ENCODE measurements at places on chromosomes 2 and 18.
A peak's percentile ranks its signal among the peaks of the same experiment; 100 is the strongest.

- DNase-seq = no peak
Measured at GRCh38 chr2:30761226-30761625, 46.0 kb downstream of the CAPN13 start.

GRCh38 chr18:33010149-33010548 lies 237.3 kb upstream of the KLHL14 start:
- no peak for DNase-seq

- DNase-seq = peak; percentile 12
Measured at GRCh38 chr2:218010140-218010983, 7.6 kb upstream of the TNS1 start.

GRCh38 chr2:33873076-33873605 lies 274.0 kb upstream of the FAM98A start:
- no peak for DNase-seq

DNA sequence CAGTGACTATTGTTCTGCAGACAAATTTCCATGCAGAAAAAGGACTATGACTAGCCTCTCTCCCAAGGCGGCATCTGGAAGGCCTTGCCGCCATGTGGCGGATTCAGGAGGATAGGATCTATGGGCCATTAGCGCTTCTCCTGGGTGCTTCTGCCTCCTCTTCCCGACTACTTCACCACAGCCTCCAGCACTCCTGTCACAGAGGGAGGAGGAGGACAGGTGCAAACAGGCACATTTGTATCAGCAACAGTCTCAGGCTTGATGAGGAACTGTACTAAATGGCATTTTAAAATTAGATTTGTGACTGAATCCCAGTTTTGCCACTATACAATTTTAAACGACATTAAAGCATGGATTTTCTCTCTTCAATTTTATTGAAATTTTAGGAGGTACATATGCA lies 114.9 kb downstream of the NOL10 start:
- DNase-seq = no peak

GRCh38 chr2:937530-937929 lies 13.1 kb upstream of the SNTG2 start:
- DNase-seq = no peak

GRCh38 chr2:119438128-119438656 lies 6.5 kb downstream of the TMEM37 start:
- no peak for DNase-seq

DNA sequence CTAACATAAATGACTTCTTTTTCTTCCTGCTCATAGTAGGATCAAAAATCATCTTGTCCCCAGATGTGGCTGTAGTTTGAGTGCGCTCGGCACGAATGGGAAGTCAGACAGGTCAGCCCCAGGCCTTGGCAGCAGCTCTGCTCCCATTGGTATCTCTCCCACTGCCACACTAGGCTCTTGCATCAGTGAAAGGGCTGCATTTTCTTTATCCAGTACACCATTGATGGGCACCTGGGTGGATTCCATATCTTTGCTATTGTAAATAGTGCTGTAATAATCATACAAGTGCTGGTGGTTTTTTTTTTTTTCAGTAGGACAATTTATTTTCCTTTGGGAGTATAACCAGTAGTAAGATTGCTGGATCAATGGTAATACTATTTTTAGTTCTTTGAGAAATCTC lies 865.5 kb downstream of the CCDC85A start:
- DNase-seq = no peak

DNA sequence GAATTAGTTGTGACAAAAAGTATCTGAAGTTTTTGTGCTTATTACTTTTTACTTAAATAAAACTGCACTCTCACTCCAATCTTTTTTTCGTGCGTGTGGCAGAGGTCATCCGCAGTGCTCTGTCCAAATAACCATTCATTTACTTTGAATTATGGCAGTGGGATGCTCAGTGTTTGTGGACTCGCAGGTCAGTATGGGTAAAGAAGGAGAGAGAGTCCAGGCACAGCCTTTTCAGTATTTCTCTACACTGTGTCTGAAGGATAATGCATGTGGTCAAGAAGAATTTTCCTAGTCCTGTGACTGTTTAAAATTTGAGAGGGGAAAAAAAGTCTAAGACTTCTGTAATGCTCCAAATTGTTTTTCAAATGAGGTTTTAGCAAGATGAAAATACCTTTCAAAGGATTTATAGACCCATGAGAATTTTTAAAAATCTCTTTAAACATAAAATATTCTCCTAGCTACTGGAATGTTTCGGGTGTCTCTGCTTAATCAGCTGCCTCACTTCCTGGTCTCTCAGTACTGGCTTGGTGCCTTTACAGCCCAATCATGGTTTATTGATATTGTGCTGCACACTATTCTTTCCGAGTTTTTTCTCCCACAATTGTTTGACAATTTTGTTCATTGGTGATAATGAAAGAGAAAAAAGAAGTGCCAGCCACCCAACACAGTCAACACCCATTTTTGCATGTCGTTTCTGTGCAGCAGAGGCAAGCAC lies 453.2 kb downstream of the PTPRM start:
- no peak for DNase-seq

DNA sequence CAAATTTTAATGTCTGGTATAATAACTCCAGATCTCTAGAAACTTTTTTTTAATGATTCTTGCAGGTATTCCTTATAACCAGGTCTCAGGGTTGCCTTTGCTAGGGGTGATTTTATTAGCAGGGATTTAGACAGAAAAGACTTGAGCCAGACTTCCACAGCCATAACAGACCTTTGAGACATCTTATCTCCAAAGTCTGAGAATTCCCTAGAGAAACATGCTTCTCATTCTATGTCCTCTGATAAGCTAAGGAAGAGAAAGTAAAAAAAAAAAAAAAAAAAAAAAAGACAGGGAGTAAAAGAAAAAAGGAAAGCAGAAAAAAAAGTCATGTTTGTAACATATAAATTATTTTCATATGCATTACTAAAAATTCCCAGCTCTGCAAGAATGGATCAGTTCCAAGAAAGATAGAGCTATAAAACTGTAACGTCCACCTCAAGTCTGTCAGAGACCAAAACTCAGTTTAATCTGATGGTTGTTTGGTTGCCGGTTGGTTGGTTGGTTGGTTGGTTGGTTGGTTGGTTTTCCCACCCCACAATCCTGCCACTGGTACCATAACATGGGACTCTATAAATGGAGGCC lies 153.8 kb downstream of the COL6A3 start:
- DNase-seq = no peak

DNA sequence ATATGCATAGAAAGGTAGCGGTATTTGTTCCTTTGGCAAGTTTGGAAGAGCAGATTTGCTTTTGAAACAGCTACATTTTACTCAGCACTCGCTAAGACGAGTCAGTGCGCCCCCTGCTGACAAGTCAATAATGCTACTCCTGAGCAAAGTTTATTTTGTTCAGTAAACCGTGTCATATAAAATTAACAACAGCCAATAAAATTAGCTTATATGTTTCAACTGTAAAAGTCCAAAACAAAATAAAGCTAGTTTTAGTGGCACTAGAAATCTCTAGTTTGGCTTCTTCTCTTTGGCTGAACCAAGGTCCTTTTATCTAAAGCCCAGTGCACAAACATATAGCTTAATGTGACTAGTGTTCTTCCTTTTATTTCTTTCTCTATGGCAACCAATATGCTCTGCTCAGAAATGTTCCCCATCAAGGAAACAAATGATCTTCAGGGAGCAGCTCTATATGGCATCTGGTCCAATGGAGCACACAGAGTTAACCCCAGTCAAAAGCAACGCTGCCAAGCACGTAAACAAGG lies 4.2 kb upstream of the POU3F3 start:
- DNase-seq = peak; percentile 36

DNA sequence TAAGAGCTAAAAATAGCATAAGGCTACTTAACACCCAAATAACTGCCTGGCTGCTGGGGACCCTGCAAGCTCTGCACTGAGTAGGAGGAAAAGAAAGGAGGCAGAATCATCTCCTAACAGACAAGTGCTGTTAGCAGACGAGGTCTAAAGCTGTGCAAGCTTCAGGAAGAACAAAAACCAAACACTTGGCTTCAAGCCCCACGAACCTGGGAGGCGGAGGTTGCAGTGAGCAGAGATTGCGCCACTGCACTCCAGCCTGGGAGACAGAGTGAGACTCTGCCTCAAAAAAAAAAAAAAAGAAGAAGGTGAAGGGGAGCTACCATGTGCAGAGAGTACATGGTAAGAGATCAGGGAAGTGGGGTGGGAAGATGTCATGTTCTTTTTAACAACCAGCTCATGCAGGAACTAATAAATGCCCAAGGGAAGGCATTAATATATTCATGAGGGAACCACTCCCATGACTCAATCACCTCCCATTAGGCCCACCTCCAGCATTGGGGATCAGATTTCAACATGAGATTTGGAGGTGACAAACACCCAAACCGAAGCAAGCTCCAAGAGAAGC lies 28.8 kb upstream of the INO80C start:
- DNase-seq = no peak

GRCh38 chr2:3130889-3131635 lies 246.6 kb downstream of the EIPR1 start:
- DNase-seq = no peak

- DNase-seq = no peak
Measured at GRCh38 chr2:133605766-133606137, 37.5 kb upstream of the NCKAP5 start.

DNA sequence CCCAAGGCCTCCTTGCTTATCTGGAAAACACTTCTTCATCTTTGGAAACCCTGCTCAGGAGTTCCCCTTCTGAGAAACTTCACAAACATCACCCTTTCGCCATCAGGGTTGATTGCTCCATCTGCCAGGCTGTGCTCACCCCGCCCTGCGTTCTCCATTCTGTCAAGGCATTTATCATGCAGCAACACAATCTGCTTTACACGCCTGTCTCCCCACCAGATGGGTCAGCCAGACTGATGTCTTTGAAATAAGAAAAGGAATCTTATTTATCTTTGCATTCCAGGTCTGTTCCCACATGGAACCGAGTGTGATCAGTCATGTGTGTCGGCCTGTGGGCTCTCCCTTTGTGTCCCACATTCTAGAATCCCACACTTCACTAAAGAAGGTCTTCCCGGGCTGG lies 110.0 kb upstream of the ARL4C start:
- DNase-seq = no peak

DNA sequence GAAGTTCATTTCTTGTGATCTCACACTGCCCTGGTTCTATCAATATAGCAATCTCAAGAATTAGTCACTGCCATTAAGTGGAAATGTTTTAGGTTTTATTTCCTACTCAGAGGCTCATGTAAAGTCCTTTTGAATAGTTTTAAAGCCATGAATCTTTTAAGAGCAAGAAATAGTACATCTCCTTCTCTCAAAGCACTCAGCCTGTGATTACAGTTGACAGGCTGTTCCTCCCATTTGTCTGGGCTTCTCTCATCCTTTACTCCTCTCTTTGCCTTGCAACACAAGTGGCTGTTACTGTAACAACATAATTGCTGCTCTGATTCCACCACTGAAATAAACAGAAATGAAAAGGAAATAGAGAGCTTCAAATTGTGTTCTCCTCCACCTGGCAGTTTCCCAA lies 18.4 kb downstream of the GRP start:
- DNase-seq = no peak

DNA sequence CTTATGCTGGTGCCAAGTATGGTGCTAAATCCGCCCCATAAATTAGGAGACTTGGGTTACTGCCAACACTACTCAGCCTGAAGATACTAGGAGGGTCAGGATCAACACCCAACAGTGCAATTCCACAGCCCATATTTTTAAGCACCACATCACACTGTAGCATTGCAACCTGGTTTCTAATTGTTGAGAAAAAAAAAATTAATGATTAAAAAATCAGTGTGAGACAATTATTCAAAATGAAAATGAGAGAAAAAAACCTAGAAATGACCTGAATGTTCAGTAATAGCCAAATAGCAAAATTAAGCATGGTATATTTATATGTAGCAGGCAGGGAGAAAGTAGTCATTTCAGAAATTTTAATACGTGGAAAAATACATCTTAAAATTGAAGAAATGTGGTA lies 29.2 kb upstream of the HNRNPLL start:
- no peak for DNase-seq

DNA sequence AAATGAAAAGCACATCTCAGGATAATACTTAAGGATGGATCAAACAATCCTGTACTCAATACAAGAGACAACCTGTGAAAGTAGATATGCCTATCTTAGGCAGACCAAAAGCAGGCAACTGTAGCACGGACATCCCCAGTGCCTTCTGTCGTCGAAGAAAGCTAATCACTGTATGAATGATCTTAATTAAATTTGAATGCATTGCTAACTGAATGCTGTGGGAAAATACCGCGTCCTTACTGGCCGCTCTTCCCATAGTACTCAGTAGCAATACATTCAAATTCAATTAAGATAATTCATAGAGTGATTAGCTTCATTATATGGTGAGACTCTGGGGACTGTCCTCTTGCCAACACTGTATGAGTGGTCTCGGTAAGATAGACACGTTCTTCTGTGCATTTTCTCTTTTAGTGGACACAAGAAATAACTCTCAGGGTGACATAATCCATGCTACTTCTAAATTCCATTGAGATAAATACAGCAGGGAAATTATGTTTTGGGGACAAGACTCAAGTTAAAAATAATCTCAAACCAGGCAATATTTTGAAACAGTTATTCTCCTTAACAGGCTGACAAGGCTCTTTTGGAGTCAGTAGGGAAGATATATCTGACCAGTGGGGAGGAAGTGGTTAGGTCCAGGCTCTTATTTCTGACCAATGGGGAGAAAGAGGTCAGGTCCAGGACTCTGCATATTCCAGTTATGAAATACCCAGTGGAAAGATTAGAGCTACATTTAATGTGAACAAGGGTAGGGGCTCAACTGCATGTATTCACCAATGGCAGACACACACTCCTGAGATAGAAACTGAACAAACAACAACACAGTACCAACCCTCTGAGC lies 97.3 kb downstream of the DOCK10 start:
- DNase-seq = no peak

DNA sequence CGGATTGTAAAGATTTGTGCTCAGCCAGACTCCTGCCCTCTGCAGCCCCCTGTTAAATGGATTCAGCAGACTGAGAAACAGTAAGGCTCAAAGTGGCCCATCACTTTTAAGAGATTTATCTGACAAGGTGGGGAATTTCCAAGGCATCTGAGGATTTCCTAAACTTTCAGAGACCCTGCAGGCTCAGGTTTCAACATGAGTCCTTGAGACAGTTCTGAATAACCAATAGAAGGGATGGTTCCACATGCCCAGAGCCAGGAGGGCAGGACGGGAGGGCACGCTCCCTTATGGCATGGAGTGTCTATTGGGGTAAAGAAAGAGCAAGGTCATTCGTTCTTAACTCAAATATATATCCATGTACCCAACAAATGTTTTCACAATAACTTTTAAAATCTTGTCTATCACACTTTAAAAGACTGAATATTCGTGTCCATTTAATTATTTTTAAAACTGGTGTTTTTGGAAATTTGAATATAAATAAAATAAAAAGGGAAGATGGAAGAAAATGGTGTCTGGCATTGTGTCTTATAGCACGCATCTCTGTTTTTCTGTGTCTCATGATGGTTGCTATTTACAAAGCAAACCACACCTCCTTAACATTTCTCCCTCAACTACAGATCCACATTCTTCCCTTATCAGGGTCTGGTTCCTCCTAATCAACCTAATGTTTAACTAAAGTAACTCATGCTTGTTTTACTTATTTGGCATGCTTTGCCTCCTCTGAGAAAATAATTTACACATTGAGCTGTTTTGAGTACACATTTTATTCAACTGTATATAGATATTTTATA lies 56.0 kb upstream of the DSG1 start:
- DNase-seq = no peak

GRCh38 chr18:7290077-7290476 lies 59.2 kb downstream of the LRRC30 start:
- no peak for DNase-seq

- no peak for DNase-seq
Measured at GRCh38 chr2:102109016-102109415, 33.5 kb upstream of the IL1R1 start.
